Naive thymus-derived CD4-positive, alpha-beta T cell (primary cell): ENCODE measurements at places on chromosomes 11 and 22.

DNA sequence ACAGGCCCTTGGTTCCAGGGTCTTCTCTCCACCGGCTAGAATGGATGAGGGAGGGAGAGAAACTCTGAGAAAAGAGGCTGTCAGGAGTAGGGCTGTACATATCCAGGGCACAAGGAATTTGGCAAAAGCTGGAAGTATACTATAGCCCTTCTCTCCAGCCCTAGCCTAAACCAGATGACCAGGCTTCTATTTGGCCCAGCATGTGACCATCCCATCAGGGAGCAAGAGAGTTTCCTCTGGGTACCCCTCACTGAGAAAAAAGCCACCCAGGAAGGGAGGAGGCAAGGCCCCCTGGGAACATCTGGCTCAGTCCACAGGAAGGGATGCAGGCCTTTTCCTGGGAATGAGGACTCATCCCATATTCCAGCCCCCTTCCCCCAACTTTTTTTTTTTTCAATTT lies 8.3 kb downstream of the CD44 start:
- no peak for DNase-seq

- DNase-seq, result no peak
These were observed 122.0 kb upstream of the ZC3H12C start for GRCh38 chr11:109971184-109971523.

GRCh38 chr11:123338997-123339752 lies 90.9 kb upstream of the GRAMD1B start:
- DNase-seq, result no peak

- no peak for DNase-seq
These were observed 35.4 kb downstream of the SBF1 start for GRCh38 chr22:50439314-50439870.

GRCh38 chr11:122779047-122779629 lies 59.2 kb upstream of the CRTAM start:
- no peak for DNase-seq

DNA sequence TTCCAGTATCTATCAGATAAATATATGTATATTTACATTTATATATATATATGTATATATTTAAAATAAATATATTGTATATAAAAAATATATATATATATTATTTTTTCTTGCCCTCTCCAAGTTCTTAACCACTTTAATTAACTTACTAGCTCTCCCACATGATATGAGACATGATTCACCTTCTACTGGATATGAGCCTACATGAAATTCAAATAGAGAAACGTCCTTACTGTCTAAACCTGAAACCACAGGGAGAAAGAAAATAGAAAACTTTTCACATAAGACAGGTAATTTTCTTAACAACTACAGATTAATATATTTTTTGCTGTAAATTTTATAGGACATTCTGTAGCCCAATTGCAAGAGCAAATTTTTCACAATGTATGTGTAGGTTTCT lies 391.6 kb downstream of the ETS1 start:
- DNase-seq, result no peak

- no peak for DNase-seq
These were observed 17.8 kb downstream of the MAFF start for GRCh38 chr22:38219632-38220031.

DNA sequence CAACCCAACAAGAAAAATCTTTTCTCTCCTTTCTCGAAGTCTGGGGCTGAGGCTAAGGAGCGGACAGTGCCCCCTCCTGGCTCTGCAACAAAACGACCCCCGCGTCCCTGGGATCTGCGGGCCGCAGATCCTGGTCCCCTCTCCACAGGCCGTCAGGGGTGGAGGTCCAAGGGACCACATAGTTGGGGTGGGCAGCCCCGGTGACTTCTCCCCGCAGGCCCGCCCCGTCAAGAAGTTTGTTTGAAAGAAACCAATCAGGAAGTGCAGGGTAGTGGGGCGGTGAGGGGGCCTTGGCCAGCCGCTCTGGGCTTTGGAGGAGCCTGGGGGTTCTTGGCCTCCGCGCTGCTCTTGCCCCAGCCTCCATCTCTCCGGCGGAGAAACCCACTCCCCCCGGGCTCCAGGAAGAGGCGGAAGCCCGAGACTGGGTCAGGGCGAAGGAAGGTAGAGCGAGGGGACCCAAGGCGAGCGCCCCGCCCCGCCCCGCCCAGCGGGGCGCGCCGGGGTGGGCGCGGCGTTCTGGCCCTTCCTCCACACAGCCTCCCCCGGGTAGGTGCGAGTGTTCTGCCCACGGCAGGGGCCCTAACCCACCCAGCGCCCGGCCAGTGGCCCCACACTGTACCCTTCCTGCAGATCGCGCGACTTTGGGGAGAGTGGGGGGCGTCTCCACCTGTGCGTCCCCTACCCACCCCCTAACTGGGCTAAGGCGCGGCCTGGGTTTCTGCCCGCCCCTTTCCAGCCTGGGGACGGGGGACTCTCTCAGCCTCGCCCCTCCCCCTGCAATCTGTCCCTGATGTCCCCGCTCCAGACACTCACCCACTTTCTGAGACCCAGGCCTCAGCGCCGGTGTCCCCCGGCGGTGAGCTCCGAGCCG lies 1.3 kb downstream of the TP53I11 start:
- no peak for DNase-seq

DNA sequence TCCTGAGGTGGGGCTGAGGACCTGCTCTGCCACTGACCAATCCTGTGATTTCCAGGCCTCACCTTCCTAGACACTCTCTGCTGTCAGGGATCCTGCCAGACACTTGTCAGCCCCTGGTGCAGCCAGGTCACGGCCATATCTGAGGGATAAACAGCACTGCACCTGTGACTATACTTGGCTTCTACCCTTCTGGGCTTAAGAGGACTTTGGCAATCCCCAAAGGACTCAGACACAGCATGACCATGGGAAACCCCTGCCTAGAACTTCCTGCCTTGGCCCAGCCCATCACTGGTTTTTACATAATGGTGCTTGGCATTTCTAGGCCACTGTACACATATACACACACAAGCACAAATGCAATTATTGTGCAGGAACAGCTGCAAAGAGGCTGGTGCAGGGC lies 11.6 kb upstream of the OLFML1 start:
- no peak for DNase-seq

GRCh38 chr11:7530013-7530640 lies 16.3 kb downstream of the PPFIBP2 start:
- no peak for DNase-seq

- no peak for DNase-seq
These were observed 11.5 kb downstream of the RELT start for GRCh38 chr11:73387594-73388264.

DNA sequence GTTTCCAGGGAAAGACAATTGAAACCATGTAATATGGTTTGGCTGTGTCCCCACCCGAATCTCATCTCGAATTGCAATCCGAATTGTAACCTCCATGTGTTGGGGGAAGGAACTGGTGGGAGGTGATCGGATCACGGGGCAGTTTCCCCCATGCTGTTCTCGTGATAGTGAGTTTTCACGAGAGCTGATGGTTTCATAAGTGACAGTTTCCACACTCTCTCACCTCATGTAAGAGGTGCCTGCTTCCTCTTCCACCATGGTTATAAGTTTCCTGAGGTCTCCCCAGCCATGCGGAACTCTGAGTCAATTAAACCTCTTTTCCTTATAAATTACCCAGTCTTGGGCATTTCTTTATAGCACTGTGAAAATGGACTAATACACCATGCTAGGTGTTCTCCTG lies 148.3 kb upstream of the CADM1 start:
- no peak for DNase-seq
